Smooth muscle cell of the umbilical artery (primary cell): ENCODE measurements at places on chromosomes 13 and 19. TPM values are rescaled to one million over a fixed set of nuclear protein-coding genes. Genes with fewer than 3 reads are reported as not detected.

Gene EPSTI1
- total RNA-seq = 2.7 and 9.8 TPM in 2 replicates

Gene CLDND2
- not detected in 2 replicates for total RNA-seq

Gene KLK3
- not detected in 2 replicates for total RNA-seq

Gene CGB8
- not detected in 2 replicates for total RNA-seq

Gene ZSWIM9
- total RNA-seq = 2.7 and 3.3 TPM in 2 replicates

Gene SOHLH2
- total RNA-seq = 0.59 and 0.83 TPM in 2 replicates

Gene NUFIP1
- 2.4 and 5.0 TPM in 2 replicates for total RNA-seq

Gene TJP3
- total RNA-seq = not detected in 2 replicates

Gene SIGLECL1
- total RNA-seq = not detected in 2 replicates

Gene SLITRK6
- not detected in 2 replicates for total RNA-seq

Gene CA11
- 0.18 and 0.30 TPM in 2 replicates for total RNA-seq

Gene SBK2
- total RNA-seq = not detected in 2 replicates

Gene ZNF865
- 2.1 and 3.3 TPM in 2 replicates for total RNA-seq

Gene QPCTL
- 27.3 and 28.2 TPM in 2 replicates for total RNA-seq

Gene NLRP7
- not detected in 2 replicates for total RNA-seq

Gene ADAMTS10
- 11.9 and 21.7 TPM in 2 replicates for total RNA-seq

Gene SIGLEC12
- total RNA-seq = not detected in 2 replicates

Gene HCN2
- 1.2 and 3.5 TPM in 2 replicates for total RNA-seq

Gene ZNF565
- total RNA-seq = 5.4 and 6.2 TPM in 2 replicates

Gene ZNF699
- total RNA-seq = 15.4 and 19.0 TPM in 2 replicates

Gene FXYD1
- 2.1 TPM in 1 of 2 replicates, not detected in the other for total RNA-seq

Gene BRME1
- under 0.01 and 0.37 TPM in 2 replicates for total RNA-seq

Gene CEACAM7
- not detected in 2 replicates for total RNA-seq

Gene ZNF525
- total RNA-seq = 8.5 and 9.2 TPM in 2 replicates

Gene ZNF540
- total RNA-seq = 0.28 and 0.89 TPM in 2 replicates

Gene AMER2
- not detected in 2 replicates for total RNA-seq

Gene LRRC4B
- total RNA-seq = 0.18 and 0.30 TPM in 2 replicates

Gene PNMA8B
- 0.60 and 1.2 TPM in 2 replicates for total RNA-seq

Gene DOCK6
- 11.0 and 20.7 TPM in 2 replicates for total RNA-seq

Gene COL4A1
- 1,935 and 2,219 TPM in 2 replicates for total RNA-seq

Gene C19orf38
- 0.30 and 0.69 TPM in 2 replicates for total RNA-seq

Gene CEACAM20
- not detected in 2 replicates for total RNA-seq

Gene ZNF665
- 3.3 and 5.4 TPM in 2 replicates for total RNA-seq

Gene SHANK1
- total RNA-seq = 6.8 and 11.0 TPM in 2 replicates

Gene ZNF575
- total RNA-seq = 0.09 and 0.30 TPM in 2 replicates

Gene SLC27A1
- total RNA-seq = 17.4 and 17.8 TPM in 2 replicates

Gene NANOS3
- 0.74 TPM in 1 of 2 replicates, not detected in the other for total RNA-seq

Gene RUVBL2
- total RNA-seq = 176 and 217 TPM in 2 replicates

Gene SYT5
- total RNA-seq = not detected in 2 replicates

Gene PRTN3
- total RNA-seq = not detected in 2 replicates

Gene PRODH2
- not detected in 2 replicates for total RNA-seq

Gene IL11
- 14.4 and 33.9 TPM in 2 replicates for total RNA-seq

Gene NXNL1
- not detected in 2 replicates for total RNA-seq

Gene YJEFN3
- 0.65 and 0.89 TPM in 2 replicates for total RNA-seq

Gene CLEC17A
- total RNA-seq = not detected in 2 replicates

Gene IRGC
- total RNA-seq = not detected in 2 replicates

Gene ZNF493
- 14.9 and 18.1 TPM in 2 replicates for total RNA-seq

Gene ATP8A2
- total RNA-seq = under 0.01 and 0.05 TPM in 2 replicates
